ENCODE measurements at places on chromosomes 6 and 20.

DNA sequence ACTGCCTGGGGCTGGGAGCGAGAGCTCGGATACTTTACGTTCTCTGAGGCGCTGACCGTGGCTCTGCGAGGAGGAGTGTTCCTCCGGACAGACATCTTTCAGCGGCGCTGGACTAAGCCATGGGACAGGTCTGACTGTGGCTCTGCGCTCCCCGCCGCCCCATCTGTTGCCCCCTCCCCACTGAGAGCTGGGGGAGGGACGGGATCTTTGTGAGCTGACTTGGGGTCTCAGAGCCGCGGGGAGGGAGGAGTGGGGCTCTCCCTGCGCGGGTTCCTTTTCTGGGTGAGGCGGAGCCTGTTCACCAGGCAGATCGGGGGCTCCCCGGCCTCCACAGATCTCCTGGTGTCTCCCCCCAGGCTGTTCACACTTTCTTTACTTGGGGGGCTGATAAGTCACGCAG lies 11.3 kb upstream of the GATA5 start:
- no peak for DNase-seq

- no peak for DNase-seq
Measured at GRCh38 chr6:157001716-157002115, 224.5 kb downstream of the ARID1B start.

- DNase-seq: no peak
Measured at GRCh38 chr6:16434885-16435284, 196.5 kb downstream of the GMPR start.

GRCh38 chr6:168428052-168428826 lies 12.7 kb upstream of the SMOC2 start:
- no peak for DNase-seq

GRCh38 chr6:167247814-167248595 lies 43.1 kb upstream of the UNC93A start:
- DNase-seq: no peak

- no peak for DNase-seq
Measured at GRCh38 chr6:155472886-155473285, 17.2 kb upstream of the NOX3 start.

- no peak for DNase-seq
Measured at GRCh38 chr6:55016261-55016660, 158.1 kb upstream of the HCRTR2 start.

GRCh38 chr6:452301-453067 lies 60.9 kb downstream of the IRF4 start:
- DNase-seq: no peak

GRCh38 chr6:33124525-33124901 lies 48.7 kb downstream of the HLA-DPB1 start:
- DNase-seq: no peak

- DNase-seq: no peak
Measured at GRCh38 chr20:14569641-14570040, 232.2 kb upstream of the FLRT3 start.

- DNase-seq: no peak
Measured at GRCh38 chr20:42949950-42950349, 239.8 kb downstream of the PTPRT start.

DNA sequence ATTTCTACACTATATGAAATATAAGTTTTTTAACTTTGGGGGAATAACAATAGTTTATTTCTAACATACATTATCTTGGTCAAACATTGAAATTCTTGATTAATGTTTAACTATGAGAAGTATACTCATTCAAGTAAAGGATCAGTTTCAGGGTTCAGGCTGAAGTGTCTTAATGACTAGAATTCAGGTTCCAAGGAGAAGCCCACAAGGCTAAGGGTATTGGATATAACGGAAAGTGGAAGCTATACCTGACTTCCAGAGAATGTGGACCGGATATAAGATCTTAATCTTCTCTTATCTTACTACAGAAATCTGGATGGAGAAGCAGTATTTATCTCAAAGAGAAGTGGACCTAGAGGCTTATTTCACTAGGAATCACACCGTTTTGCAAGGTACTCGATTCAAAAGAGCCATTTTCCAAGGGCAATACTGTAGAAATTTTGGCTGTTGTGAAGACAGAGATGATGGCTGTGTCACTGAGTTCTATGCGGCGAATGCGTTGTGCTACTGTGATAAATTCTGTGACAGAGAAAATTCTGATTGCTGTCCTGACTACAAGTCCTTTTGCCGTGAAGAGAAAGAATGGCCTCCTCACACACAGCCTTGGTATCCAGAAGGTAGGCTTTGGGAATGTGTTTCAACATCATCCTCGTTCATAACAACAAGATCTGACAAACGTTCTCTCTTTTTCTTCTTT lies at the start of gene TINAG:
Gene TINAG (plus strand): TSS at position 153 of the 697 bp plus-strand sequence. CDS start 110 bp downstream, at position 263.
- no peak for DNase-seq

GRCh38 chr6:144190593-144190992 lies 40.3 kb downstream of the STX11 start:
- no peak for DNase-seq

- DNase-seq: no peak
Measured at GRCh38 chr6:52494298-52495072, 74.3 kb downstream of the EFHC1 start.

DNA sequence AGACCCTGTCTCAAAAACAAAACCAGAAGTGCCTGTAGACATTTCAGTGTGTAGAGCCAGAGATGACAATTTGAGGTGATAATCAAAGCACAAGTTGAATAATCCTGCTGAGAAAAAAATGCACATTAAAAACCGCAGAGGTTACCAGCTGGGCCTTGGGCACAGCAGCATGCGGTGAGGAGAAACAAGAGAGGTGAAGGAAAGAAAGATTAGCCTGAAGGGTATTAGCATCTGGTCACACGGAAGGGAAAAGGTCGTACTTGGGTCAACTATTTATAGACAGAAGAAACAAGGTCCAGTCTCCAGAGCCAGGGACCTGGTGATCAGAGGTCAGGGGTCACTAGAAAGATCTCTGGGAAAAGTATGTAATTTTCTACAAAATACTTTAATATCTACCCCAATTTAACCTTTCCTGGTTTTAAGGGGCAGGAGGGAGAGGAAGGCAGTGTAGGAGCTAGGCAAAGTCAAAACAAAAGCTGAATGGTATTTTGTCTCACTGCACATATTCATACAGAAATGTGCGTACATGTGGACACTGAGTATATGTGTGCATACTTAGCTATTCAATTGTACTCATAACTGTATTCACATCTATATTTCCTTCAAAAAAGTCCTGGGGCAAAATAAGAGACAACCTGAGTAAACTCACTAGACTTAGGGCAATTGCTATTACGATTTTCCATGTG lies 10.1 kb downstream of the MAP7 start:
- DNase-seq: no peak

GRCh38 chr20:7231303-7231702 lies 463.8 kb downstream of the BMP2 start:
- DNase-seq: no peak

- no peak for DNase-seq
Measured at GRCh38 chr20:2237059-2237458, 58.7 kb upstream of the TGM3 start.

- DNase-seq: peak; percentile 37
Measured at GRCh38 chr6:2952557-2953095, 18.7 kb downstream of the SERPINB6 start.

DNA sequence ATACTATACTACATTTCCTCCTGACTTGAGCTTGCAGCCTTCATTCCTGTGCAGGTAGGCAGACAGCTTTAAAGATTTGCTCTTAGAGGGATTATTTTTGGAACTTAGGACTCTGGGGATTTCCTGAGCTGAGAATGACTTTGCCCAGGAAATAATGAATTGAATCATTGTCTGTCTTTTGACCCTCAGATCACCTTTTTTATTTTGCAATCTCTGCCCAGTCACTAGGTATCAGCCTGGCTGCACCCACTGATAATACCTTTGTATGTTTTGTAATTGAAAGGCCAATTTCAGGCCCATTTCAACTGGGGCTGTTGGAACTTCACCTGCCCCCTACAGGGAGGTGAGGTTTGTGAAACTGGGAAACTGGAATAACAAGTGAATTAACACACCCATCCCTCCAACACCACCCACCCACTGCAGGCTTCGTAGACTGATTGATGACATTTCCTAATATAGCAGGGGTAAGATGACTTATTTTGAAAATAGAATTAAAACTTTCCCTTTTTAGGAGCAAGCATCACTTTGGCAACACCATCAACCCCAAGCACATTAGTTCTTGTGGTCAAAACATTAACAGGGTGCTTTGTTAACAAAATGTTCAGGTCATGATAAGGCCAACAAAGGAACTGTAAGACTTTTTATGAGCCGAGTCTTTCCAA lies 157.1 kb upstream of the CENPW start:
- DNase-seq: no peak

- no peak for DNase-seq
Measured at GRCh38 chr6:254016-254415, 38.3 kb upstream of the DUSP22 start.

DNA sequence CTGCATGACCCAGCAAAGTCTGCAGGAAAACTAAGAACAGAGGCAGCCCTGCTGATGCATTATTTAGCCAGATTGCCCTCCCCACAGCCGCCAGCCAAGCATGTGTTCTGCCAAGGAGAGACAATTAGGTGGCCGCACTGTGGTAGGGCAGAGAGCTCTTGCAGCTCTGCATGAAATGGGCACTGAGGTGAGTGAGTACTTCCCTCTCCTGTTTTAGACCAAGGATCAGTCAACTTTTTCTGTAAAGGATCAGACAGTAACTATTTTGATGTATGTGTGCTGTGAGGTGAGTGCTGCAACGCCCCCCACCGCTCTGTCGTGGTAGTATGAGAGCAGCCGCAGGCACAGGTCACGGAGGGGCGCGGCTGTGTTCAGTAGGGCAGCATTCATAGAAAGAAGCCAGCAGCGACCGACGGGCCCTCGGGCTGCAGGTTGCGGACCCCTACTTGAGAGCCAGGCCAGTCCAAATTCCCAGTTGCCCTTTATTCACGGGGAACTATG lies 23.8 kb upstream of the FAM50B start:
- no peak for DNase-seq

DNA sequence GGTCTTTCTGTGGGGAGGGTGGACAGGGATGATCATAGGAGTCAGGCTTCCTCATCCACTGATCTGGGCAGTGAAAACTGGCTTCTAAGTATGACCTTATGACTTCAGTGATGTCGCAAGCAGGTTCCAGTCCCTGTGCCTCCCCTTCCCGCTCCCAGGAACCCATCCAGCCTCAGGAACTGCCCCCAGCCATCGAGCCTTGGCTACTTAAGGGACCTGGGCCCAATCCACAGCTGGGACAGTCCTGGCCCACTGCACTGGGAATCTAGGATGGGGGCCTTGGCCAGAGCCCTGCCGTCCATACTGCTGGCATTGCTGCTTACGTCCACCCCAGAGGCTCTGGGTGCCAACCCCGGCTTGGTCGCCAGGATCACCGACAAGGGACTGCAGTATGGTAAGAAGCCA lies at the start of gene LBP:
Gene LBP (plus strand): TSS at position 236 of the 405 bp plus-strand sequence. CDS start 35 bp downstream, at position 271.
- DNase-seq: no peak

- DNase-seq: no peak
Measured at GRCh38 chr20:39874049-39874893, 814.8 kb downstream of the MAFB start.

GRCh38 chr6:112087916-112088315 lies 525 bp downstream of the FAM229B start:
- no peak for DNase-seq

DNA sequence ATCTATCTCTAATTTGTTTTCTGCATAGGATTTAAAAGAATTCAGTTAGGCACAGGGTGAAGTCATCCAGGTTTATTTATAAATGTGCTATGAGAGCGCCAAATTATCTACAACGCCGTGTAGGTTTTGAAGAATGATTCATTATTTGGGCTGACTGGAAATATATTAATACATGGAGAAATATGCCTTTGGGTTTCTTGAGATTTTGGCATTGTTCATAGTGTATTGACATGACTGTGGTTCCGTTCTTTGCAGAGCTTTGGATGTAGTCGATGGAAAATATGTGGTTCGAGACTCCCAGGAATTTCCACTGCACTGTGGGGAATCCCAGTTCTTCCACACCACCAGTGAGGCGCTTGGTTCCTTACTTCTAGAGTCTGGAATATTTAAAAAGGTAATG lies 90.9 kb downstream of the CRYBG1 start:
- DNase-seq: no peak

DNA sequence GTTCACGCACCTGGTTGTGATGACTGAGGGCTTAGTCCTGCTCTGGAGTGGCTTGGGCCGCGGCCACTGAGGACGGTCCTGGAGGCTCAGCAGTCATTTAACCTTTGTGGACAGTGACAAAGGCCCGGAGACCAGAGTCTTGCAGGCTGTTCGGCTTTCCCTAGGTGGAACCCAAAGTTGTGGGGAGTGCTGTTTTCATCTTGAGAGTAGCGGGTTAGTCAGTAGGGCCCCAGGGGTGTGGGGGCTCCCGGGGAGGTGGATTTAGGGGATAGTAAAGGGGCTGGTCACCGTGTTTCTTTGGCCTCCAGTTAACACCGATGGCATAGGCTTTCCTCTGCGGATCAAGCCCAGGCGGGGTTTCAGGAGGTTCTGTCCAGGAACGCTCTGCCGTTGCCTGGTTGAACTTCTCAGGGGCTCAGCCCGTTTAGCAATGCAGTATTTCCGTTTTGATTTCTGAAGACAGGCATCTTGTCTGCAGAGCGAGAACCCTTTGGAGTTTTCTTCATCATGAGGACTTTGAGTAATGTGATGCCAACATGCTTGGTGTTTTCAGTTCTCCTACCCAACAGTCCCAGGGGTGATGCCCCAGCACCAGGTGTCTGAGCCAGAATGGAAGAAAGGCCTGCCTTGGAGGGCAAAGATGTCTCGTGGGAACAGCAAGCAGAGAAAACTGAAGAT lies 31.8 kb downstream of the ZNF831 start:
- DNase-seq: no peak

DNA sequence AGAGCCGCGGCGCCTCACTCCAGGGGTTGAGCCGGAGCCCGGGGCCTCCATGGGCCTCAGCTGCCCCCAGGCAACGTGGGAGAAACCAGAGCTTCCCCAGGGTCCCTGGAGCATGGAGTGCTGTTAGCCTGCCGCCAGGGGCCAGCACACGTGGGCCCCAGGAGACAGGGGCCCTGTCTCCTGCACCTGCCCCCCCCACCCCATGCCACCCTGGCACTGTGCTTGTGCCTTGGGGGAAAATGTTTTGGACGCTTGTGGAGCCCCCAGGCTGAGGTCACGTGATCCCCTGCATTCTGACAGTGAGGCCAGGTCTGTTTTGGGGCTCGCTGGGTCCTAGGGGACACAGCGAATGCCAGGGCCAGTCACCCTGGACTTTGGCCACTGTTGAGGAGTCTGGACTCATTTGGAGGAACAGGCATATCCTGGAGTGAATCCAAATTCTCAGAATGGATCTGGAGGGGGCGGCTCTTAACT lies 30.2 kb upstream of the MPC1 start:
- DNase-seq: no peak

GRCh38 chr6:148105695-148106094 lies 236.9 kb upstream of the SASH1 start:
- no peak for DNase-seq

Data from central memory CD8-positive, alpha-beta T cell (primary cell).